Activated CD8-positive, alpha-beta T cell treated with anti-CD3 and anti-CD28 coated beads, Interleukin-2, amount 10 ng/mL, durations not matched to agents 7 days and 5 days (primary cell): ENCODE measurements at places on chromosomes 3 and 15. TPM values are rescaled to one million over a fixed set of nuclear protein-coding genes. Genes with fewer than 3 reads are reported as not detected.

The RTP1 gene
- not detected for total RNA-seq

The CA12 gene
- not detected for total RNA-seq

GRCh38 chr3:180827171-180827570, 85.3 kb upstream of the FXR1 start:
- no peak for DNase-seq

DNA sequence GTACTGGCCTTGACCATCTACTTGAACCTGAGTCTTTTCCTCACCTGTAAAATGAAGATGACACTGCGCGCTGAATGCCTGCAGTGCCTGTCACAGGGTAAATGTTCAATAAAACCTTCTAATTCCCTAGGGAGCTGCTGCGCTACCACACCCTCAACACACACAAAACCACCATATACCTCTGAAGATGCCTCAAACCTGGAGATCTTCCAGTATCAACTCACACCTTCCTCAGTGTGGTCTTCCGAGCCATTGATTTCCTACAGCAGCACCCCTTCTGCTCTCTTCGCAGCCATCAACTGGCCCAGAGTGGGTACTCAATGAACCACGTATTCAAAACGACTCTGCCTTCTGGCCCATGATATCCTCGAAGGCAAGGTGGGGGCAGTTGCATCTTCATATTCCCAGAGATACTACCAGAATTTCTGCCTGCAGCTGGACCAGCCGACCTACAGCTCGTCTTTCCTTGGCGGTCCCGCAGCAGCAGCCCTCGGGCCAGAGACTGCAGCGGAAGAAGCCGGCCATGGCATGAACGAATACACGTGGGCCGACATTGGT, 695 bp downstream of the RPL32 start:
- no peak for DNase-seq

- DNase-seq = no peak
These were observed 30.5 kb downstream of the DNAJB8 start for GRCh38 chr3:128436214-128436613.

- DNase-seq = no peak
These were observed 20.9 kb upstream of the LARS2 start for GRCh38 chr3:45367453-45367871.

- DNase-seq = no peak
These were observed 8.9 kb downstream of the MUC4 start for GRCh38 chr3:195802795-195803194.

- no peak for DNase-seq
These were observed 4.5 kb downstream of the WNT5A start for GRCh38 chr3:55482496-55483195.

DNA sequence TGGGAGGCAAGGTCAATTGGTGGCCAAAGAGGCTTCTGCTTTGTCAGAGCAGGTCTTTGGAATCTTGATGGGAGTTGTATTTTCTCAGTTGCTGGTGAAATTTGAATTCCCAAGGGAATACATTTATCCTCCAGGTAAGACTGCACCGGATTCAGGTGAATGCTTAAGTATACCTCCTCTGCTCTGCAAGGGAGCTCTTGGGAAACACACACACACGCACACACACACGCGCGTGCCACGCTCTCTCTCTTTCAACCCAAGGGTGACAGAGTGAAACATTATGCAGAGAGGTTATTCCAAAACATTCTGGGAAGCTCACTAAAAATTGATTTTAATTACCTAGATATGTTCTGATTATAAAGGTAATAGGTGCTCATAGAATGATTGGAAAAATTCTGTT, 33.7 kb downstream of the ST6GAL1 start:
- DNase-seq = no peak

DNA sequence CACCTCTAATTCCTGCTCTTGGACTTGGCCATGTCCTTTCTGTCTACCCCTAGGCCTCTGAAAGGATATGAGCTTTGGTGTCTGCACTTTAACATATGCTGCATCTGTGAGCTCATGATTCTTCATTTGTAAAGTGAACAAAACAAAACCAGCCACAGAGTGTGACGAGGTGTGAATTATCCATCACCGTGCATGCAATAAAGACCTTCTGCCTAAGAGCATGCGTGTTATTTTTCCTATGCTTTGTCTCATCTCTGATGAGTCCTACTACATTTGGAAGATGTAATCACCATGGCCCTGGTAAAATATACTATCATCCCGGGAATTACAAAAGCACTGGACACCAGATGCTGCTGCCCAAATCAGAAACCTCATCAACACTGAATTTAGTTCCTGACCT, 103.5 kb upstream of the KCNAB1 start:
- no peak for DNase-seq

DNA sequence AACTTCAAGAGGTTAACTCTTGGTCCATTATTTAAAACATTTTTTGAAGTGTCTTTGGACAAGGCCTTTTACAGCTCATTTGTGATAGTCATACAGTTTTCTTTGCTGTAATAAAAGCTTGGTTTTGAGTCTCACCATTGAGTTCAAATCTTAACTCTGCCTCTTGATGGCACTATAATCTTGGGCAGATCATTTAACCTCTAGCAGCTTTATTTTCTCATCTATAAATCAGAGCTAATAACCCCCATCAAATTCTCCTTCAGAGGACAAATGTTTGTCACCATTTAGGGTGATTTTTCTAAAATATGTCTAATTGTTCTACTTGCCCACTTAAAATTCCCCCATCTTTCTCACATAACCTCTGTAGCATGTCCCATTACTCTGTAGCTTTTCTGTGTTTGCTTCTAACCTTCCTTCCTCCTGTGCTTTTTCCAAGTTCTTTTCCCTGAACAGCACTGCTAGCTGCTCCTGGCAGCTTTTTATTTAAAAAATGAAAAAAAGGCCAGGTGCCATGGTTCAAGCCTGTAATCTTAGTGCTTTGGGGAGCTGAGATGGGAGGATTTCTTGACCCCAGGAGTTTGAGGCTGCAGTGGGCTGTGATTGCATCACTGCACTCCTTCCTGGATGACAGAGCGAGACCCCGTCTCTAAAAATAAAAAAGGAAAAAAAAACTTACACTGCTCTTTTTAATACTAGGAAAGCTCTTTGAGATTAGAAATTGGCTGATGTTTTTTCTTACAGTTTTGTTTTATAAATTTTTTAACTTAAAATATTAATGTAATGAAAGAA, 28.5 kb downstream of the UBE2E1 start:
- DNase-seq = no peak

GRCh38 chr3:196227629-196228493, 11.5 kb downstream of the SLC51A start:
- no peak for DNase-seq
